ENCODE measurements at places on chromosomes 16 and 17.

DNA sequence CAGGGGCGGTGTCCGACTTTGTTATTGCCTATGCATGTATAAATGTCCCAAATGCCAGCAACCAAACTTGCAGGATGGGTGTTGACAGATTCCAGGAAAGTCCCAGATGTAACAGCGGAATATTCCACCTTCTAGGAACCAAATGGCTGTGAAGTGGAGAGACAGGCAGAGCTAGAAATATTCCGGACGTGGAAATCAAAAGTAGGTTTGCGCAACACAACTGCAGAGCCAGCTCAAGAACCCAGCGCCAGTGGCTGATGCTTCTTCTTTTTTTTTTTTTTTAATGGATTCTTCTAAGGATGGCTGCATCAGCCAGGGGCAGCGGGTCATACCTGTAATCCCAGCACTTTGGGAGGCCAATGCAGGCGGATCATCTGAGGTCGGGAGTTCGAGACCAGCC is 601.7 kb downstream of the MAF start:
- no peak for DNase-seq

- DNase-seq = no peak
Measured at GRCh38 chr16:26649381-26650045, 417.2 kb upstream of the C16orf82 start.

GRCh38 chr17:7587420-7588151 is 2.3 kb downstream of the SOX15 start:
- DNase-seq = no peak

- DNase-seq = no peak
Measured at GRCh38 chr16:56279132-56279531, 87.8 kb downstream of the GNAO1 start.

- no peak for DNase-seq
Measured at GRCh38 chr17:76461765-76462555, 5.4 kb upstream of the AANAT start.

DNA sequence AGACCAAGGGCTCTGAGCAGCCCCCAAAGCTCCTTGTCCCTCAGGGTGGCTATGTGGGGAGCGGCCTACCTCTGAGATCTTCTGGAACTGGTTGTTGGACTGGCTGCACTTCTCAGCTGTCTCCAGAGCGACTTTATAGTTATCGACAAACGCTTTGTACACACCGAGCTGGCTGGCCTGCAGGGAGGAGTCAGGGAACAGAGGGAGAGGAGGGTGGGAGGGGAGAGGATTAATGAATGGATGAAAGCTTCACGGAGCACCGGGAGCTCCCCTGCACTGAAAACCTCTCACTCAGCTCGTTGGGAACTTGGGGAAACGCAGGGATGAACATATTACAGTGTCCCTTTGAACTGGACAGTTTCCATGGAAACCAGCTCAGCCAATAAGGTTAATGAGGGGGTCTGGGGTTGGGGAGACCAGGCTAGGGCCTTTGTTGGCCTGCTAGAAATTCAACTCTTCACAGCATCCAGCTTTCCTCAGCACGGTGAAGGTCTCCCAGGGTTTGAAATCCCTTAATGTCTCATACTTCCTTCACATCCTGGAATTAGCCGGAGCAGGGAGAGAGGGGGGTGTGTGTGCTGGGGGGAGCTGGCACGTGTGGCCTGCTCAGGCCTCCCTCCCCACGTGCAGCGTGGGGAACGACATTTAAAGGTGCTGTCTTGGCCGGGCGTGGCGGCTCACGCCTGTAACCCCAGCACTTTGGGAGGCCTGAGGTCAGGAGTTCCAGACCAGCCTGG is 86.7 kb downstream of the TIMM22 start:
- peak; percentile 67 for DNase-seq

DNA sequence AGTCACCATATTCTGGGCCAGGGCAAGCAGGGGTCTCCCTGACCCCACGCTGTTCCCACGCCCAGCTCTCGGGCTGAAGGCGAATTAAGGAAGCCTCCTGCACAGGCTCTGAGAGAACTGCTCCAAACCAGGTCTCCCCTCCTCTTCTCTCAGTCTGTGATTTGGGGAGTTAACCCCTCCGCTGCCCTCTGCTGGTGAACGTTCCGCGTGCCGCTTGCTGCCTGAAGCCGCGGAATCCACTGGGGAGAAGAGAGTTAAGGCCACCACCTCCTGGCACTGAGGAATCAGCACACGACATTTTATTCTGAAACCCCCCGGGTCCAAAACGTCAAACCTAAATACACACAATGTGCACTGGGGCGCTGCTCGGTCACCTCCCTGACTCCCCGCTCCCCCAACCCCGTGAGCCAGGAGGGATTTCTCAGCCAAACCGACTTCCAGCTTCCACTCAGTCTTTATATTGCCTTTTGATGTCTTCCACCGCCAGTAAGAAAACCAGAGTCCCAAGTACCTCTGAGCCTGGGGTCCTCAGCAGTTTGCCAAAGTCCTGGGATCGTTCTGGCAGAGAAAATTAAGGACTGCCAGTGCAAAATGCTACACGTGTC is 54.4 kb upstream of the RCVRN start:
- no peak for DNase-seq

DNA sequence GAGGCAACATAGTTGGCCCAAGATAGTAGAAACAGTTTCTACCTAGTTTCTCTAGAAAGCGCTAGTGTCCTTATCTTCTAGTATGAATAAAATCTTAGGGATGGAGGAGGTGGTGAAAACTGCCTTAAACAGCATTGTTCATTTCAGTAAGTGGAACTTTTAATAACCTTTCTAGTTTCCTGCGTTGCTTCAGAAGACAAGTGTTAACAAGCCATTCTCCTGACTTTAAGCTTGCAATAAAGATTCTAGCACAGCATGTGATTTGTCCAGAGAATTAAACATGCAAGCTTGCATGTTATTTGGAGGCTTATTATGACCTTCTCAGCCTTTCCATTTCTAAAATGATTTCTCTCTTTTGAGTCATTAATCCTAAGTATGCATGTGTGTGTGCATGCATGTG is 72.3 kb downstream of the TANGO6 start:
- DNase-seq = no peak

- DNase-seq = no peak
Measured at GRCh38 chr16:30886145-30886544, 7.7 kb downstream of the BCL7C start.

- DNase-seq = no peak
Measured at GRCh38 chr16:76577003-76577402, 299.8 kb downstream of the CNTNAP4 start.

GRCh38 chr17:34486761-34487160 is 92.6 kb upstream of the TMEM132E start:
- no peak for DNase-seq

- DNase-seq = no peak
Measured at GRCh38 chr16:55155815-55156214, 168.2 kb upstream of the IRX6 start.

DNA sequence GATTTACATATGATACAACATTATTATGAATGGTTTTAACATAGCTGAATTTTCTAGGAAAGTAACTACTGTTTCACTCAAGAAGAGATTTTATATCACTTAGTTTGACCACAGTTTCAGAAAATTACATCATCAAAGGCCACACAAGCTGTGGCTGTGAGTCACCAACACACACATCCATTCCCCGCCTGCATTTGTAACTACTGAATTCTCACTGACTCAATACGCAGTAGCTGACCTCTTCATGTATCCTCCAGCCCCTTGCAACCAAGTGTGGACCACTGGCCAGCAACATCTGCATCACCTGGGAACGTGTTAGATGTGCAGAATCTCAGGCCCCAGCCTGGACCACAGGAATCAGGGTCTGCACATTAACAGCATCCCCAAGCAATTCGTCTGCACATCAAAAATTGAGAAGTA is 197.6 kb downstream of the XYLT1 start:
- peak; percentile 63 for DNase-seq

DNA sequence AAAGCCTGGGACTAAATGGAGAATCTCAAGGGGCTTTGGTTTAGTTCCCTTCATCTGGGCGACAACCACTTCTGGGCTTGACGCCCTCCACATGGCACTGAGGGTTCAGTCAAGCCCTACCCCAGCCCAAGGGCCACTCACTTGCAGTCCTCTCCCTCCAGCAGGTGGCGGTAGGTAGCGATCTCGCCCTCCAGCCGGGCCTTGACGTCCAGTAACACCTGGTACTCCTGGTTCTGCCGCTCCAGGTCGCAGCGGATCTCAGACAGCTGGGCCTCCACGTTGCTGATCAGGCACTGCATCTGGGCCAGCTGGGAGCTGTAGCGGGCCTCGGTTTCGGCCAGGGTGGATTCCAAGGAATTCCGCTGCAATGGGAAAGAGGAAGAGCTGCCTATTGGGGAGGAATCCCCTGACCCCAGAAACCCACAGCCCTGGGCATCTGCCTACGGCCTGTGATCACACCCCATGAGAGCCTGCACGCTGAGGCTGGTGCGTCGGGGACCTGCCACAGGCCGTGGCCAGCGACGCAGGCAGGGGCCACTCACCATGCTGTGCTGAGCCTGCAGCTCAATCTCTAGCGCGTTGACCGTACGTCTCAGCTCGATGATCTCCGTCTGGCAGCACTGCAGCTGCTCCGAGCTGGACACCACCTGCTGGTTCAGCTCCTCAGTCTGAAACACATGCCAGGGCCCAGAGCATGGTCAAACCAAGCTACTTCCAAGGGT is 2.7 kb downstream of the KRT36 start:
- no peak for DNase-seq

DNA sequence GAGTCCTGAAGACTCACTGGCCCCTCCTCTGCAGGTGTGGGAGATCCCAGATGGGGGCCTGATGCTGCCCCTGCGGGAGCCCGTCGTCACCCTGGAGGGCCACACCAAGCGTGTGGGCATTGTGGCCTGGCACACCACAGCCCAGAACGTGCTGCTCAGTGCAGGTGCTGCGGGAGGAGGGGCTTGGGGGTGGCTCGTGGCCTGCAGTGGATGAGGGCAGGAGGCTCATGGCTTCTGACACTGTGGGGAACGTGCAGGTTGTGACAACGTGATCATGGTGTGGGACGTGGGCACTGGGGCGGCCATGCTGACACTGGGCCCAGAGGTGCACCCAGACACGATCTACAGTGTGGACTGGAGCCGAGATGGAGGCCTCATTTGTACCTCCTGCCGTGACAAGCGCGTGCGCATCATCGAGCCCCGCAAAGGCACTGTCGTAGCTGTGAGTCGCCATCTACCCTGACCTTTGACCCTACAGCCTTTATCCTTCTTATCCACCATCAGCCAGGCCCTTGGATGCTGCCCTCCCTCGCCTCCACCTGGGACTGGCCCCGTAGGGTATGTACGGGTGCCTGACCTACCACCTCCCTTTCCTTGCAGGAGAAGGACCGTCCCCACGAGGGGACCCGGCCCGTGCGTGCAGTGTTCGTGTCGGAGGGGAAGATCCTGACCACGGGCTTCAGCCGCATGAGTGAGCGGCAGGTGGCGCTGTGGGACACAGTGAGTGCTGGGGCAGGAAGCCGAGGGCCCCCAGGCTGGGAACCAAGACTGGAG is 3.6 kb downstream of the CORO1A start:
- DNase-seq = peak; percentile 24

Measured in kidney capillary endothelial cell (primary cell).